ENCODE measurements at places on chromosomes 16 and 17. TPM values are rescaled to one million over a fixed set of nuclear protein-coding genes. Genes with fewer than 3 reads are reported as not detected.

DNA sequence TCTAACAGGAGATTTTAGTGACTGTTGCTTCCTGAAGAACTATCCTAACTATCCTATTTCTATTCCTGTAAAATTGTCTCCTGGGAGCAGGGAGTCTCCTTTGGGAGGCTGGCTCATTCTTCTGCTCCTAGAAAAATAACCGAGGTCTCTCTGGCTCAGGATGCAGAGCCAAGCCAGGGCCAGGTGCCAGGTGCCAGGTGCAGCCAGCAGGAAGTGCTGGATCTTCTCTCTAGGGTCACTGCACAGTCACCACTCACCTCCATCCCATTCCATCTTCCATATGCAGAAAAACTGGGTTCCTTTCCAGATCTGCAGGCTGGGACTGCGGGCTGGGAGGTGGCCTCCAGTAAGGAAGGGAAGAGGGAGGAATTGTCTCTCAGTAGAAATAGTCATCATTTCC lies 3.8 kb upstream of the TMC7 start:
- H3K27me3 ChIP-seq = peaks cover 22% of the 10 kb centered on the region
- peaks cover 11% of the 10 kb centered on the region for H3K4me1 ChIP-seq
- no peak overlapping the region for H3K27ac ChIP-seq
- H3K4me3 ChIP-seq = no peak overlapping the region
- no peaks in the 10 kb centered on the region for H3K36me3 ChIP-seq
- DNase-seq = no peak

GRCh38 chr17:27569257-27569722 lies 61.7 kb upstream of the LGALS9 start:
- DNase-seq = no peak
- peaks cover 1% of the 10 kb centered on the region for H3K27me3 ChIP-seq
- no peak overlapping the region for H3K4me3 ChIP-seq
- H3K36me3 ChIP-seq = no peaks in the 10 kb centered on the region

- H3K4me1 ChIP-seq = peaks cover 14% of the 10 kb centered on the region
- no peak overlapping the region for H3K27ac ChIP-seq
- no peaks in the 10 kb centered on the region for H3K36me3 ChIP-seq
- H3K4me3 ChIP-seq = peak overlapping the region; percentile 53
Measured at GRCh38 chr17:75753514-75754377, 11.2 kb downstream of the GALK1 start.

The LPO gene
- not detected for total RNA-seq

GRCh38 chr17:39926135-39926587 lies 1.2 kb downstream of the ORMDL3 start:
- no peaks in the 10 kb centered on the region for H3K27me3 ChIP-seq
- peaks cover 56% of the 10 kb centered on the region for H3K4me1 ChIP-seq
- peak overlapping the region; percentile 93 for H3K27ac ChIP-seq
- H3K4me3 ChIP-seq = peak overlapping the region; percentile 91
- H3K36me3 ChIP-seq = no peaks in the 10 kb centered on the region
- no peak for DNase-seq

DNA sequence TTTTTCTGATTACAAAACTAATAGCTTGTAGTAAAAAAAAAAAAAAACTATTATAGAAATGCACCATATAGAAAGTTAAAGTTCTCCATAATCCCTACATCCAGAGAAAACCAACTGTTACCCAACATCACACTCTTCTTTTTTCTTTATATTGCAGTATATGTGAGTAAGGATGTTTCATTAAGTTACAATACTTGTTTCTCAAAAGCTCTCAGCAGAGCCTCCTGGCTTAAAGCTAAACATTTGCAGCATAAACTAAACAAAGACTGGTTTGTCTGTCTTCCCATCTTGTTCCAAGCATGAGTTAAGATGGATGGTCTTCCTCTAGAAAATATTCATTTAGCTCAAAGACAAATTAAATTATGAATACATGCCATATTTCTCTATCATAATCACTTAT lies 25.2 kb downstream of the GRB2 start:
- no peak overlapping the region for H3K27ac ChIP-seq
- DNase-seq = no peak
- no peaks in the 10 kb centered on the region for H3K27me3 ChIP-seq
- no peak overlapping the region for H3K4me3 ChIP-seq
- H3K36me3 ChIP-seq = peaks cover 10% of the 10 kb centered on the region

DNA sequence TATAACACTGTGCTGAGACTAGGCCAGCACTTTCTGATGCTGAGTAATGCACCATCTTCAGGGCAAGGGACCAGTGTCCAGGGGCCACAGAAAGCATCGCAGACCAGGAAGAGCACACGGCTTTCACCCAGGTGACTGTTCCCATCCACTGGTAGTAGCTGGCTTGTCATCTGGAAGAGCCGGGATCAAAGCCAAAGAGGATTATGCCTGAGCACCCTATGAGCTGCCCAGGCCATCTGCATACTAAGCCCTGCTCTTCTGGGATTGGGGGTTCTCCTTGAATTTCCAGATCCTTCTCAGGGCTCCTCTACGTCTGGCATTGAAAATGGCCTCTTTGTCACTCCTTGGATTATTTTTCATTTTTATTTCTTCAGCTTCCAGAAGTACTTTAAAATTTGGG lies 140.7 kb downstream of the IRX3 start:
- no peaks in the 10 kb centered on the region for H3K4me1 ChIP-seq
- H3K36me3 ChIP-seq = no peaks in the 10 kb centered on the region
- H3K27ac ChIP-seq = no peak overlapping the region
- no peak overlapping the region for H3K4me3 ChIP-seq

DNA sequence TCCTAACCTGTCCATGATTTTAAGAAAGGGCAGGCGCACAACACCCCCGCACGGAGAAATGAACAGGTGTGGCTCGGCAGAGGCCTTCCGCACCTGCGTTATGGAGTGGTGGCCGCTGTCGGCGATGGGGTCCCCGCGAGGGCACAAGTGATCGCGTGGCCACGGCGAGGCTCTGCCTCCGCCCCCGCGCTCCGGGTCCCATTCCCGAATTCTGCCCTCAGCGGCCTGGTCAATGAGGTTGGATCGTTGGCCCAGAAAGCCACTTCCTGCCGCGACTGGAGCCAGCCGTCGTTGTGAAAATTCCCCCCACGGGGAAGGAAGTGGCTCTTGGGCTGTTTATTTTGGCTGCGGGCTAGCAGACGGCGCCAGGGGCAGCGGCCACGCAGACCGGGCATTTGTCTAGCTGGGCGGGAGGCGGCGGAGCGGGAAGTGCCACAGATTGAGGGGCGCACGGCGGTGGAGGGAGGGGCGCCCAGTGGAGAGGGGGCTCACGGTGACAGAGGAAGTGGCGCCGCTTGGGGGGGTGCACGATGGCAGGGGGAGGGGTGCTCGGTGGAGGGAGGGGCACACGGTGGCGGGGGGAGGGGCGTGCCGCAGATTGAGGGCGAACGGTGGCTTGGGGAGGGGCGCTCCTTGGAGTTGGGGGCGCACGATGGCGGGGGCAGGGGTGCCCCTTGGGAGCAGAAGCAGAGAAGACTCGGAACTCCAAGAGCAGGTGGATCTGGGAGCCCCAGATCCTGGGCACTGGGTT lies 25.0 kb downstream of the MRC2 start:
- peak overlapping the region; percentile 89 for H3K27ac ChIP-seq
- peak; percentile 78 for DNase-seq
- peaks cover 24% of the 10 kb centered on the region for H3K36me3 ChIP-seq

The PTX4 gene
- total RNA-seq = 0.14 TPM

The SPATA22 gene
- not detected for total RNA-seq

The ST6GALNAC2 gene
- total RNA-seq = not detected

The KRT33B gene
- total RNA-seq = 1.9 TPM

DNA sequence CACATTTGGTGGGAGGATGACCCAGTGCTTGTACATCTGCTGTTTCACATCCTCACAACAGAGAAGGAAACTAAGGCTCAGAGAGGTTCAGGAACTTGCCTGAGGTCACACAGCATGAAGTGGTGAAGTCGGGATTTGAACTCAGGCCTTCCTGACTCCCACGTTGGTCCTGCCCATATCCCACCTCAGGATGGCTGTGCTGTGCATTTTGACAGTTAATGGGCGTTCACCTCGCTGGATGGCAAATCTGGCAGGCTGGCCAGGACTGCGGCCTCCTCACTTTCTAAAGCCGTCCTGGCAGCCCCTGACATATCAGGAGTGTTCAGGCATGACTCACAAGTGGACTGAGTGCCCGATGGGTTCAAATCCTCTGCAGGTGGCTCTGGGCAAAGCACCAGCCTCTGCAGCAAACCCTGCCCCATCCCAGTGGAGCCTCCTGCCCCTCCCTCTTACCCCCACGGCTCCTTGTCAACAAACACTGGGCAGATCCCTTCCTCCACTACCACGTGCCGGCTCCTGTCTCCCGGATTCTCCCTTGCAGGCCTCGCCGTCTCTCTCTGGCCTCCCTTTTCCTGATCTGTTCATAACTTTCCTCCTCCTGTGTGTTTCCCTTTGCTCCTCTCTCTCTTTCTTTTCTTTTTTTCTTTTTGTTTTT lies 29.2 kb downstream of the SOCS3 start:
- peaks cover 67% of the 10 kb centered on the region for H3K4me1 ChIP-seq
- no peak for DNase-seq
- peaks cover 2% of the 10 kb centered on the region for H3K27me3 ChIP-seq
- no peaks in the 10 kb centered on the region for H3K36me3 ChIP-seq

The ZP2 gene
- not detected for total RNA-seq

The KRT33A gene
- total RNA-seq = not detected

GRCh38 chr16:68935008-68935407 lies 91.7 kb downstream of the TANGO6 start:
- H3K27ac ChIP-seq = no peak overlapping the region
- H3K27me3 ChIP-seq = no peaks in the 10 kb centered on the region
- no peak for DNase-seq
- H3K36me3 ChIP-seq = peaks cover 29% of the 10 kb centered on the region
- H3K4me1 ChIP-seq = peaks cover 19% of the 10 kb centered on the region

DNA sequence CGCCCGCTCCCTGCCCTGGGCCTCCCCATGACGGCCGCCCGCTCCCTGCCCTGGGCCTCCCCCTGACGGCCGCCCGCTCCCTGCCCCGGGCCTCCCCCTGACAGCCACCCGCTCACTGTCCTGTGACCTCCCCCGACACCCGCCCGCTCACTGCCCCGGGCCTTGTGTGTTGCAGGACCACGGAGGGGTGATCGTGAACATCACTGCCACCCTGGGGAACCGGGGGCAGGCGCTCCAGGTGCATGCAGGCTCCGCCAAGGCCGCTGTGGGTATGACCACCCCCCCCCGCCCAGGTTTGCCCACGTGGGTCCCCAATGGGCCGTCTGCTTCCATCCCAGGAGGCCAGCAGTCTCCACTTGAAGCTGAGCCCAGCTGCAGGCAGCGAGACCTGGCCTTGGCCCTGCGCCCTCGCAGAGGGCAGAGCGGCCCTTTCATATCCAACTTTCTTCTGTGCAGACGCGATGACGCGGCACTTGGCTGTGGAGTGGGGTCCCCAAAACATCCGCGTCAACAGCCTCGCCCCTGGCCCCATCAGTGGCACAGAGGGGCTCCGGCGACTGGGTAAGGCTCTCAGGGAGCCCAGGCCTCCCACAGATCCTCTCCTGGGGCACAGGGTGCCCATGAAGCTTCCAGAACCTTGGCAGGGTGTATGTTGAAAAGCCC lies 9.0 kb downstream of the DECR2 start:
- no peak overlapping the region for H3K27ac ChIP-seq
- no peaks in the 10 kb centered on the region for H3K27me3 ChIP-seq
- no peaks in the 10 kb centered on the region for H3K36me3 ChIP-seq
- DNase-seq = no peak

DNA sequence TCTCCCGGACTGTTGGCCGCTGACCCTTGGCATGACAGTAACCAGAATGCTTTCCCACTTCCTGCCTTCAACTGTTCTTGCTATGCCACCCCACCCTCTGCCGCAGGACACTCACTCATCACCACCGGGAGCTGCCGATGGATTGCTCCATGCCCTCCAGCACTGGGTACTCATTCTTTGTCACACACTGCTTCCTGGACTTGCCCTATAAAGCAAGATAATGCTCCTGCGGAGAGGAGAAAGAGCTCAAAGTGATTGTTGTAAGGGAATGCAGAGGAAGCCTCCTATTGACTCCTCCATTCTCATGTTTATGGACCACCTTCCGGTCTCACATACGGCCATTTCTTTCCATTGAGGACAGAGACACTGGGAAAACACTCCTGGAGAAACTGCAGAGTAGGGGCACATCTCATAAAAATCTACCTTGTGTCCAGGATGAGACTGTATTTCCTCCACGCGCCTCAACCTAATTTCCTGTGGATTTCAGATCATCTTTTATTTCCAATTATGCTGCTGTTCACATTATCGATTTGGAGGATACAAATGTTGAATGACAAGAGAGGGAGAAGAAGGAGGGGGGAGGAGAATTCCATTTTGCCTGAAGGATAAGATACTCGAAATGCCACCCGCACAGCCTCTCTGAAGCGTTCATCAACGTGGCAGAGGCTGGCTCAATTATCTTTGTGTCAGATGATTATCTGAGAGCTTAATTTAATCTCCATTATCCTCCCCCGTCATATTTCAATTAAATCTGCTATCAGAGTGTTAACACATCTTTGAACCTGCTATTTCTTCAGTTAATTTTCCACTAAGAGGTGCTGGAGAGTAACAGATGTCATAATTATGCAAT lies 486.1 kb upstream of the SALL1 start:
- H3K27me3 ChIP-seq = peaks cover 2% of the 10 kb centered on the region
- H3K27ac ChIP-seq = peak overlapping the region; percentile 58
- peaks cover 57% of the 10 kb centered on the region for H3K4me1 ChIP-seq

GRCh38 chr17:78971756-78972506 lies 7.8 kb downstream of the LGALS3BP start:
- no peak for DNase-seq
- H3K4me3 ChIP-seq = no peak overlapping the region
- H3K36me3 ChIP-seq = no peaks in the 10 kb centered on the region

- H3K27me3 ChIP-seq = no peaks in the 10 kb centered on the region
- DNase-seq = no peak
- peaks cover 12% of the 10 kb centered on the region for H3K36me3 ChIP-seq
- no peak overlapping the region for H3K27ac ChIP-seq
- no peak overlapping the region for H3K4me3 ChIP-seq
- H3K4me1 ChIP-seq = peaks cover 78% of the 10 kb centered on the region
Measured at GRCh38 chr16:22012241-22012640, 4.3 kb downstream of the MOSMO start.

- peaks cover 27% of the 10 kb centered on the region for H3K4me1 ChIP-seq
- H3K4me3 ChIP-seq = no peak overlapping the region
- no peak overlapping the region for H3K27ac ChIP-seq
Measured at GRCh38 chr16:58510776-58511628, 4.3 kb upstream of the SETD6 start.

The OR3A2 gene
- total RNA-seq = not detected

- no peak overlapping the region for H3K4me3 ChIP-seq
- H3K27ac ChIP-seq = no peak overlapping the region
- H3K4me1 ChIP-seq = peaks cover 22% of the 10 kb centered on the region
- DNase-seq = no peak
Measured at GRCh38 chr17:61240851-61241468, 158.7 kb upstream of the TBX2 start.

GRCh38 chr16:72501739-72502593 lies 330.0 kb upstream of the PMFBP1 start:
- H3K4me1 ChIP-seq = peaks cover 40% of the 10 kb centered on the region
- no peak overlapping the region for H3K4me3 ChIP-seq
- H3K27me3 ChIP-seq = no peaks in the 10 kb centered on the region
- no peak overlapping the region for H3K27ac ChIP-seq

The KCNJ12 gene
- not detected for total RNA-seq
